ENCODE measurements at places on chromosomes 1 and 21. TPM values are rescaled to one million over a fixed set of nuclear protein-coding genes. Genes with fewer than 3 reads are reported as not detected.

OR10Z1 gene
- total RNA-seq, result not detected

ARHGAP30 gene
- not detected for total RNA-seq

POU3F1 gene
- total RNA-seq, result not detected

AGMAT gene
- total RNA-seq, result 1.8 TPM

DOCK7 gene
- 67.6 TPM for total RNA-seq

TRAF3IP3 gene
- not detected for total RNA-seq

TCHH gene
- not detected for total RNA-seq

PCP4L1 gene
- not detected for total RNA-seq

CBS gene
- total RNA-seq, result 31.9 TPM

Measured in articular chondrocyte of knee joint (primary cell).